Activated T-helper 1 cell treated with anti-CD3 and anti-CD28 coated beads, Interleukin-2, amount 50 U/mL, for 16 hours (primary cell): ENCODE measurements at places on chromosomes 3 and 15.

- no peak for DNase-seq
Observed at GRCh38 chr3:194572143-194572789, 61.0 kb downstream of the TMEM44 start.

- DNase-seq, result no peak
Observed at GRCh38 chr3:119885746-119886530, 104.0 kb downstream of the NR1I2 start.

- DNase-seq, result no peak
Observed at GRCh38 chr3:23949784-23950183, 4.7 kb downstream of the NR1D2 start.

- no peak for DNase-seq
Observed at GRCh38 chr15:75578173-75578947, 755 bp downstream of the PTPN9 start.

GRCh38 chr3:46724424-46724823, 6.8 kb upstream of the PRSS50 start:
- DNase-seq, result no peak
